ENCODE measurements at places on chromosomes 5 and 9.

DNA sequence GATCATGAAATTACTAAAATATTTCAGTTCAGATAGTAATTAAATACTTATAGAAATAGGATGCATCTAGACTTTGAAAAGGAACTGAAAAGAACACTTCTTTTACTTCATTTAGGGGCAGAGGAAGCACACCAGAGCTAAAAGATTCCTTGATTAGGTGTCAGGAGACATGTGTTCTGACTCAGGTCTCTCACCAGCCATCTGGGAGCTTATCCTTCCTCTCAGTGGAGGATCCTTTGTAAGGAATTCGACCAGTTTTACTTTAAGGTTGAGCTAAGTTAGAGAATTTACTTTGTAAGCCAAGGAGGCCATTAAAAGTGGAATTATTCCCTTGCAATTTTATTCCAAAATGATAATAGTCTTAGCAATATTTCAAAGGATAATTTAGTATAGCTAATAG, 16.7 kb downstream of the VCAN start:
- no peak for DNase-seq

GRCh38 chr5:62718324-62718723, 139.7 kb downstream of the LRRC70 start:
- peak; percentile 21 for DNase-seq

GRCh38 chr9:125993466-125993865, 246.3 kb downstream of the PBX3 start:
- DNase-seq = peak; percentile 6

GRCh38 chr9:136403538-136403914, 3.6 kb upstream of the SNAPC4 start:
- peak; percentile 81 for DNase-seq

DNA sequence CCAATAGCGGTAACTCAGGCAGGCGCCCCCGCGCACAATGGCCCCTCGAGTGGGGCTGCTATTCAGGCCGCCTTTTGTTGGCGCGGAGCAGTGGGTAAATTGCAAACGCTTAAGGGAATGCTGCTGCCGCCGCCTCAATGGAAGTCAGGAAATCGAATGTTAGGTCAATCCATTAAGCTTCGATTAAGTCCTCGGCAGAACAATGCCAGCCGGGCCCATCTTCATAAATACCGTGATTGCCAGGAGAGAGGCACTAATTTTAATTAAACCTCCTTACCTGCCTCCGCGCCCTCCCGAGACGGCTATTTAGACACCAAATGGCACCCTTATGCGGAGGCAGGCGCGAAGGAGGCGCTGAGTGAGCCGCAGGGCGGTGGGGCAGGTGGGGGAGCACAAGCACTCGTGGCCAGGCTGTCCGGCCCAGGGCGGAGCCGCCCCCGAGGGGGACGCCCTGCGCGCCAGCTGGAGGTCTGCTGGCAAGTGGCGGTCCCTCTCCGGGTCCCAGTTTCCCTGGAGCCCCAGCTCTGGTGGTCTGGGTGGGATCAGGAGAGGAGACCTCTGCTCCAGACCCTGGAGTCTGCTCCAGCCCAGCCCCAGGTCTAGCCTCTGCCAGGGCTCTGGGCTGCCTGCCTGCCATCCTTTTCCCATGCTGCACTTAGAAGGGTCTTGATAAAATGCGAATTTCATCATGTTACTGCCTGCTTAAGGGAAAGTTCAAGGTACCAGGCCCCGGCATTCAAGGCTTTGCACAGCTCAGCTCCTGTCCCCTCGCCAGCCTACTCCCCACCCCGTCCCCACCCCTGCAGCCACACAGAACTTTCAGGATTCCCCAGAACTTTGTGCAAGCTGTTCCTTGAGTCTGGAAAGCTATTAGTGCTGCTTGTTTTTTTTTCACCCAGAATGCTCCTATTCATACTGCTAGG, 19.7 kb downstream of the NR5A1 start:
- DNase-seq = no peak
